ENCODE measurements at places on chromosomes 13 and 19.

- DNase-seq, result peak; percentile 89
Measured at GRCh38 chr19:40466219-40466984, 399 bp upstream of the SPTBN4 start.

DNA sequence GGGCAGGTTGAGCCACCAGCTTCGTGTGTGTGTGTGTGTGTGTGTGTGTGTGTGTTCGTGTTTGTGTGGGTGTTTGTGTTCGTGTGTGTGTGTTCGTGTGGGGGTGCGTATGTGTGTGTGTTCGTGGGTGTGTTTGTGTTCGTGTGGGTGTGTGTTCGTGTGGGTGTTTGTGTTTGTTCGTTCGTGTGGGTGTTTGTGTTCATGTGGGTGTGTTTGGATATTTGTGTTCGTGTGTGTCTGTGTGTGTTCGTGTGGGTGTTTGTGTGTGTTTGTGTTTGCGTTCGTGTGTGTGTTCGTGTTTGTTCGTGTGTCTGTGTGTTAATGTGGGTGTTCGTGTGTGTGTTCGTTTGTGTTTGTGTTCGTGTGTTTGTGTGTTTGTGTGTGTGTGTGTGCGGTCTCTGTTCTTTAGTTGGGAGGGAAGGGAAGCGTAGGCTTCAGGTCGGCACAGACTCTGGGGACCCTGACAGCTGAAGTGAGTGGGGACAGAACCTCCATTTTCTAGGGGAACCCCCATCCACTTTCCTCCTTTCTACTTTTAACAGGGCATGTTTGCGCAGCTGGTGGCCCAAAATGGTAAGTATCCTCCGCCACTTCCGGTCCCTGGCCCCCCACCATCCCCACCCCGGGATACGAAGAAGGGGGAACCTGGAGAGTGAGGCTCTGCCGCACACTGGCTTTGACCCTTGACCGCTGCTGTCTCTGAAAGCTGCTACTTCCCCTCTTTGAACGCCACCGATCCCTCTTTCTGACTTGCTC is 1.6 kb downstream of the TNFSF9 start:
- DNase-seq, result no peak

DNA sequence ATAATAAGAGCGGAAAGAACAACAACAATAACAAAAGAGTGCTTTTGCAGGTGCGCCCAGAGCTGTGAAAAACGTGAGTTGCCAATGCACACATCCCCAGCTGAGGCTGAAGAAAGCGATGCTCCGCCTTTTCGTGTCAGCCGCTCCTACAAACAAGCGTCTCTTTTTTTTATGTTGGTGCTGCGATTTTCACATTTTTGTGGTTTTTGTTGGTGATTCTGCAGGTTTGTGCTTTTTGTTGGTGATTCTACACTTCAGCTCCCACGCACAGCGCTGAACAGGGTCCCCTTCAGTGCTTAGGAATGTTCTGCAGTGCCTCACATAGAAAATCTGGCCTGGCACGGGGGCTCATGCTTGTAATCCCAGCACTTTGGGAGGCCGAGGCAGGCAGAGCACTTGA is 7.3 kb upstream of the SBK3 start:
- DNase-seq, result no peak

GRCh38 chr19:28615966-28616365 is 597.0 kb downstream of the UQCRFS1 start:
- DNase-seq, result no peak

GRCh38 chr19:42246143-42246921 is 3.9 kb upstream of the GSK3A start:
- no peak for DNase-seq

GRCh38 chr13:38661010-38661675 is 25.7 kb upstream of the FREM2 start:
- DNase-seq, result no peak

- no peak for DNase-seq
Measured at GRCh38 chr19:30085394-30085793, 143.4 kb downstream of the URI1 start.

- no peak for DNase-seq
Measured at GRCh38 chr13:39602277-39602613, 748 bp downstream of the LHFPL6 start.

DNA sequence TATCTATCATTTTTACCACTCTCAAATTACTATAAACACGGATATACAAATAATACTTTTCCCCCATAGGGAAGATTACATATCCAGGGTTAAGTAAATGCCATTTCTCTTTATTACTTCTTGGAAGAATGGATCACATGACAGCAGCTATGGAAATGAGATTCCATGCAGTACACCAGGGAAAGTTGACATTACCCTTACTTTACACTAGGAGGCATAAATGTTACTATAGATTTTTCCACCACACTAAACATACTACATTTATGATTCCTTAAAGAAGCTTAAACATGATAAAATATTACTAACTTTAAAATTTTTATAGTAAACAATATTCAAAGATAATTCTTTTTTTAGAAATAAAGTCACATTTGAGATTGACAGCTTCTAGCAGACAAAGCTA is 611.4 kb downstream of the PCDH9 start:
- DNase-seq, result no peak

- no peak for DNase-seq
Measured at GRCh38 chr19:4454747-4455718, 2.6 kb downstream of the UBXN6 start.

- no peak for DNase-seq
Measured at GRCh38 chr13:73776151-73776785, 357.9 kb downstream of the KLF12 start.

DNA sequence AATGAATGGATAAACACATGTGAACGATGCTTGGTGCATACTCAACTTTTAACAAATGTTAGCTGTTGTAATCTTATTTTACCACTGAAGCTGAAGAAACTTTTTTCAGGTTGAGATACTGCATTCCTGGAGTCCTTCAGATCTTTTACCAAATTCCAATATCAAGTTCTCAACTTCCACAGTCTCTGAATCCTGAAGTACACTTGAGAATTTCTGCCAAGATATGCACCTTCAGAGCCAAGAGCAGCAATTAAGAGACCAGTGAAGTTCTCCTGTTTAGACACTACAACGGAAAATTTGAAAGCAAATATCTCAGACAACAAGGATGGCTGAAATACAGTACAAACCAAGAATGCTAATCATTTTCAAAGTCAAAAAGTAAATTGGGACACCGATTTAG is 84.6 kb upstream of the MTIF3 start:
- DNase-seq, result no peak
